ENCODE measurements at places on chromosomes 4 and X.

DNA sequence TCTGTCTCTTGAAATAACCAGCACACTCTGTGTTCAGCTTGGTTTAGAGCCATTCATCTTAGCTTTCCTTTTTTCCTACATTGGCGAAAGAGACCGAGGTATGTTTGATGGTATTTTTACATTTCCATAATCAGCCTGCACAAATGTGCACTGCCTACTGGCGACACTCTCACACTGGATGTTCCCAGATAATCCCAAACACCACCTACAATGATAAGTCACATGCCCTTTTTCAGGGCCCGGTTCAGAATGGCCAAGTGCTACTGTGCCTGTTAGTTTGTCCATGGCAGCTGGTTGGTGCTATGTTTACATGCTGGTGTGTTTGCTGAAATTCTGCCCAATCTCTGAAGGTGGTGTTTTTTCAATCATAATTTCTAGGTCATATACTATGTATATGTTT lies 80.8 kb upstream of the NR3C2 start:
- no peak for DNase-seq

DNA sequence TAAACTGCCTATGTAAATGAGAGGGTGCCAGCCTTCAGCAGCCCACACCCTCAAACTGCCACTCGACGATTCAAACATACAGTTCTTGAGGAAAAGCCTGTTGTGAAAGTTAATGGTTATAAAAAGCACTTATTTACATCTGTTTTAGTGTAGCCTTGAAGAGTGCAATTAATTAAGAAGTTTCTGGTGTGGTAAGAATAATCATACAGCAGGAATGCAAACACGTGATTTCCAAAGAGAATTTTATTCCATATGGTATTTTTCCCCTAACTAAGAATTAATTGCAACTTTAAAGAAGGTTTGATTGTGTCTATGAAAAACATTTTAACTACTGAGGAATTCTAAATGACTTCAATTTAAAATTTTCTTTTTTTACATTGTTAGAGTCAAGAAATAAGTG lies 176.3 kb upstream of the PITX2 start:
- DNase-seq: no peak

DNA sequence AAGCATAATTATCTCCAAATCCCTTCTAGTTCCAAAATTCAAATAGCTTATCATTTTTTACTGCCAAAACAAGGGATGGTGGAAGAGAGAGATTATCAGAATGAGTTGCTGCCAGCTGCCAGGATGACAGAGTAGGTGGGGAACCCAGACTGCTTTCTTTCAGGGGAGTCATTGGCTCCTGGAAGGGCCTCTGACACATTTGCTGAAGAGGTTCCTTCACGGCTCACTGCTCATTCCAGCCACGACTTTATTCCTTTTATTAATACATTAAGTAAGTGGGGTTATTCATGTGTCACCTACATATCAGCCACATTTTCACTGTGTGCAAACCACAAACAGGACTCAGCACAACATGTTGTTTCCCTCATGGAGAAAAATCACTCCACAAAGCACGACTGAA lies 12.7 kb upstream of the SMIM43 start:
- no peak for DNase-seq

GRCh38 chr4:99099311-99099710 lies 10.7 kb upstream of the ADH5 start:
- DNase-seq: no peak

GRCh38 chrX:54213603-54214002 lies 30.5 kb upstream of the FAM120C start:
- no peak for DNase-seq

GRCh38 chr4:79851625-79852304 lies 221.3 kb downstream of the ANTXR2 start:
- DNase-seq: no peak

GRCh38 chr4:65202165-65202852 lies 468.0 kb downstream of the EPHA5 start:
- DNase-seq: no peak

GRCh38 chrX:132266583-132267355 lies 47.5 kb upstream of the RAP2C start:
- DNase-seq: no peak

- DNase-seq: no peak
These were observed 23.3 kb upstream of the SCML2 start for GRCh38 chrX:18377796-18378195.

GRCh38 chrX:71475785-71476540 lies 56.9 kb upstream of the OGT start:
- no peak for DNase-seq

- peak; percentile 63 for DNase-seq
These were observed 92.6 kb downstream of the NSUN7 start for GRCh38 chr4:40842318-40842717.

DNA sequence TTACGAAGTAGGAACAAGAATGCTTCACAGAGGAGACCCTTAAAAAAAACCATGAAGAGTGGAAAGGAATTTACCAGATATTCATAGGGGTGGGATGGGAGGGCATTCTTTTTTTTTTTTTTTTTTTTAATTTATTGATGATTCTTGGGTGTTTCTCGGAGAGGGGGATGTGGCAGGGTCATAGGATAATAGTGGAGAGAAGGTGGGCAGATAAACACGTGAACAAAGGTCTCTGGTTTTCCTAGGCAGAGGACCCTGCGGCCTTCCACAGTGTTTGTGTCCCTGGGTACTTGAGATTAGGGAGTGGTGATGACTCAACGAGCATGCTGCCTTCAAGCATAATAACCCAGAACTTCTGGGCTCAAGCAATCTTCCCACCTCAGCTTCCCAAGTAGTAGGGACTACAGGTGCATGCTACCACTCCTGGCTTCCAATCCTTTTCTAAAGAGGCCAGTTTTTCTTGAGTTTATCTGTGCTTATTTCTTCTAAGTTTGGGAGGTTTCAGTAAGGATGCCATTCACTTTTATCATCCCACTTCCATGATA lies 65.9 kb upstream of the OGT start:
- DNase-seq: no peak

GRCh38 chrX:1416965-1417760 lies 25.2 kb upstream of the SLC25A6 start:
- DNase-seq: peak; percentile 41

GRCh38 chr4:25760518-25761157 lies 102.2 kb downstream of the SEL1L3 start:
- DNase-seq: no peak

DNA sequence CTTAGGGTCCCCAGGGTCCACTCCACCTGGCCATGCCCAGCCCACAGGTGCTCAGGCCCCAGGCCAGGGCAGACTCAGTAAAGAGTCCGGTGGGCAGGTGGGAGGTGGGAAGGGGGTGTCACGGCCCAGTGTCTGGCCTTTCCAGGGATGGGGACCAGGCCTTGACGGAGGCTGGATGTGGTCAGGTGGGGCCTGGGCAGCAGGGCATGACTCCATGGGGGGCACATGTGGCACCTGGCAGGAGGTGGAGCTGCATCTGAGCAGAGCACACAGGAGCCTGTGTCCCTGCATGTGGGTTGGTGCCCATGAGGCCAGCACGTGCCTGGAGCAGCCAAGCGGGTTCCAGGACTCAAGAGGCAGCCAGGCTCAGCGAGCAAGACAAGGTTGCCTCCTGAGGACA lies 132.9 kb downstream of the FAM53A start:
- DNase-seq: no peak

- no peak for DNase-seq
These were observed 26.6 kb downstream of the ZRSR2 start for GRCh38 chrX:15816886-15817285.

DNA sequence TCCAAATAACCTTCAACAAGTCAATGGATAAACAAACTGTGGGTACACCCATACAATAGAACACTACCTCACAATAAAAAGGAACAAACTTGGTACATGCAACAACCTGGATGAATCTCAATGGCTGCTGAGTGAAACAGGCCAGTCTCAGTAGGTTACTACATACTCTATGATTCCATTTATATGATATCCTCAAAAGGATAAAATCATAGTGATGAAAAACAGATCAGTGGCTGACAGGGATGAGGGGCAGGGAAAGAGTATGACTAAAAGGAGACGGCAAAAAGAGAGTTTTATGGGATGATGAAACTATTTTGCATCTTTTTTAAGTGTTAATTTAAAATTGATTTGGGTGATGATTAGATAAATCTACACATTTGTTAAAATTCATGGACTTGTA lies 15.9 kb downstream of the KLHL8 start:
- no peak for DNase-seq

GRCh38 chr4:136823020-136823419 lies 709.3 kb downstream of the PCDH18 start:
- no peak for DNase-seq

GRCh38 chr4:141595531-141595930 lies 40.9 kb upstream of the IL15 start:
- DNase-seq: no peak

DNA sequence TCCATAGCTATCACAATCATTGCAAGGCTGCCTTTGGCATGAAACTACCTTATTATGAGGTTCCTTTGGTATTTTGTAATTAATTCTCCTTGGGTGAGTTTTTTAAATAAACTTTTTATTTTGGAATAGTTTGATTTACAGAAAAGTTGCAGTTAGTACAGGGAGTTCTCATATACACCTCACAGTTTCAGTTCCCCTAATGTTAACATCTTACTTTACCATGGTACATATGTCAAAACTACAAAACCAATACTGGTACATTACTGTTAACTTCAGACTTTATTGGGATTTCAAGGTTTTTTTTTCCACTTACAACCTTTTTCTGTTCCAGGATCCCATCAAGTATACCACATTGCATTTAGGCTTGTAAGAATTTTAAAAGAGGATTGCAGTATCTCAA lies 52.0 kb upstream of the RGN start:
- no peak for DNase-seq

DNA sequence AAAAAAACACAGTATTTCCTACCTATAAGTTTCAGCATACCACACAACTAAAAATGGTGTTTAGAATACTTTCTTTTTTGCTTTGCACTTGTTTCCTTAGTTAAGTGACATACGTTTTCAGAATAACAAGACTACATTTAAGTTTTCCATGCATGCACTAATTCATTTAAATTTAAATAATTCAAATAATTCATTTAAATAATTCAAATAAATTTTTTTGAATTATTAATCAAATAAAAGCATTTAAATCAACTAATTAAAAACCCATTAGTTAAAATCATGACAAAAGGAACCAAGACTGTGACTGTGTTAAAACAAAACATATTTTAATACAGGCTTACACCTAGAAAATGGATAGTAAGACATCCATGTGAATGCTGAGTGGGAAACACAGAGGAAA lies 12.8 kb downstream of the ANXA5 start:
- no peak for DNase-seq

DNA sequence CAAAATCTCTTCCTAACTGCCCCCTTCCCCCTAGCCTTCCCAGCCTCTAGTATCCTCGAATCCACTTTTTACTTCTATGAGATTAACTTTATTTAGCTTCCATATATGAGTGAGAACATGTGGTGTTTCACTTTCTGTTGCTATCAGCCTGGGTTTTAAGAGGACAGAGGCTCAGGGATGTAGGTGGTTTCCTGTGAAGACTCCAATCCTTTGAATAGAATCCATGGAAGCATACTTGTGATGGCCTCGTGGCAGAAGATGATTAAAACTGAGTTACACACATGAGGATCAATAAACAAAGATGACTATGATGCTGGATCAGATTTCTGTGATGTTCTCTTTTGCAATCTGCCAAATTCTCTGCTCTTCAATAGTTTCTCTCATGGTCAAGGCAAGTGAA lies 29.8 kb downstream of the CD99L2 start:
- no peak for DNase-seq

DNA sequence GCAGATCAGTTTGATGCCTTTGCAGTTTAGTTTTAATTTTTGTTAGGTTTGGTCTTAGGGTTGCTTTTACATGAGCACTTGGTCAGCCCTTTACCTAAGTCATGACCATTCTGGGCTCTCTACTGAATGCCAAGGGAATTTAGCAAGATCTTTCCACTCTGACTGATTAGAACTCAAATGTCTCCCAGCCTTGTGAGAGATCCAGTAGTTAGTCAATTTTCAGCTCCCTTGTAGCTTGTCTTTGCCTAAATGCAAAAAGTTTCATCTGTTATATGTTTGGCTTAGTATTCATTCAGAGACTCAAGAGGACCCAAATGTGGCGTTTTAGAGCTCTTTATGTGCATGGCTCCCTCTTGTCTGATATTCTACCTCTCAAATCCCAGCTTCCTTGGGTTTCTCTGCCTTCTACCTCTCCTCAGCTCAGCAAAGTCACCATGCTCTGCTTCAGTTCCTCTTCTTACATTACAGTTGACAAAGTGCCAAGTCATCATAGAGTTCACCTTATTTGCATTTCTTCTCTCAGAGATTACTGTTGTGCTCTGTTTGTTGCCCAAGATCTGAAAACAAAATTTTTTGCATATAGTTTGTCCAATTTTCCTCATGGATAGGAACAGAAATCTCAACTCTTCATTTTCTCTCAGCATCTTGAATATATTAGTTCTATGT lies 17.5 kb upstream of the JAKMIP1 start:
- DNase-seq: no peak

- DNase-seq: no peak
These were observed 90.4 kb downstream of the PHEX start for GRCh38 chrX:22122510-22122909.

DNA sequence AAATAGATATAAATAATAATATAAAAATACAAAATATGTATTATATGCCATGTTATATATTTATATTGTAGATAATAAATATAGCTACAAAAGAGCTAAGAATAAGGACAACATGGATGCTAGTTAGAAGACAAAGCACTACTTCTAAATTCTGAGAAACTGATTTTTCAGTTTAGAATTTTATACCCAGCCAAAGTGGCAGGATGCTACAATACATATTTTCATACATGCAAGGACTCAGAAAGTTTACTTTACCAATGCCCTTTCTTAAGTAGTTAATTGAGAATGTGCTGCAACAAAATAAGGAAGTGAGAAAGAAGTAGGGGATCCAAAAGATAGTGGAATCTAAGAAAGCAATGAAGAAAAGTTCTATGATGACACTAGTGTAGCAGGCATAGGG lies 64.5 kb downstream of the PDE5A start:
- DNase-seq: no peak

DNA sequence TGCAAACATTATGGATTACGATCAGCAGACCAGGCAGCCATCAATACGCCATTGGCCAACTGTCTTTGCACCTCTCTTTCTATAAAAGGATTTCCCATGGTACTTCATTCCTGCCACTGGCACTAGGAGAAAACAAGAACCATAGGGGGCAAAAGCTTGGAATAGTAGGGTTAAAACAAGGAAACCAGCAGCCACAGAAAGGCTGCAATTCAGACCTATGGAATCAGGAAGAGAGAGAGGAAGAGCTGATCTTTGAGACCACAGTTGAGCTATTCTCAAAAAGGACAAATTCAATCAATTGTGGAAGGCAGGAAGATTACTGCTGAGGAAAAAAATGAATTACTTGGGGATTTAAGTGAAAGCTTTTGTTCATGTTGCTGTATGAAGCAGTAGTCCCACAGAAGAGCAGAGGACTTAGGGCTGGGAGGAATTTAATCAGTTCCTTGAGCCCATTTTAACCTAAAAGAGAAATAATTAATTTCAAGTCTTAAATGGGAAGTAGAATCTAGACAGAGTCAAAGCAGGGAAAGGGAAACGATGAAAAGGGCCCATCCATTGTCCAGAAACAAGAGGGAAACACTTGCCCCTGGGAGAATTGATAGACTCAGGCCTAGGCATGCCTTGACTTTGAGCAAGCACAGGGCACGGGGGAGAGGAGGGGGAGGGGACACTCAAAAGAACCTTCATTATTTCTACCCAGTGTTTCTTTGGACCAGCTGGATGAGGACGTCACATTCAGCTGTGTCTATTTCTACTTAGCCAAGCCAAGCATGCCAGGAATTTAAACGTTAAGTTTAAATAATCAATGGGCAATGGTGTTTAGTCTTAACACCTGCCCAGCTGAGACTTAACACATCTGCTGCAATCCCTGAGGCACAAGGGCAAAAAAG lies 50.7 kb downstream of the SCD5 start:
- no peak for DNase-seq

- DNase-seq: no peak
These were observed 6.7 kb upstream of the KIT start for GRCh38 chr4:54651050-54651449.
